ENCODE measurements at places on chromosomes 2 and 18.

DNA sequence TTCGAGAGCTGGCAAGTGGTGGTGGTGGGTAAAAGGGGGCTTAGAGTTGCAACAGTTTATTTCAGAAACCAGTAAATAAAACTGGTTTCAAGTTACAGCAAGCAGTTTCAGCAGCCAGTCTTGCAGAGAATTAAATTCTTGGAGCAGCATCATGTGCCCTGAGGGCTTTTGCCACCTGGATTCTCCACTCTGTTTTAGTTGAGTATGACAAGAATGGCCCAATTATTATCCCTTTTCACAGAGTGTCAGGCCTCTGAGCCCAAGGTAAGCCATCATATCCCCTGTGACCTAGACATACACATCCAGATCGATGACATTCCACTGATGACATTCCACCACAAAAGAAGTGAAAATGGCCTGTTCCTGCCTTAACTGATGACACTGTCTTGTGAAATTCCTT is 72.8 kb upstream of the FANCL start:
- no peak for DNase-seq

DNA sequence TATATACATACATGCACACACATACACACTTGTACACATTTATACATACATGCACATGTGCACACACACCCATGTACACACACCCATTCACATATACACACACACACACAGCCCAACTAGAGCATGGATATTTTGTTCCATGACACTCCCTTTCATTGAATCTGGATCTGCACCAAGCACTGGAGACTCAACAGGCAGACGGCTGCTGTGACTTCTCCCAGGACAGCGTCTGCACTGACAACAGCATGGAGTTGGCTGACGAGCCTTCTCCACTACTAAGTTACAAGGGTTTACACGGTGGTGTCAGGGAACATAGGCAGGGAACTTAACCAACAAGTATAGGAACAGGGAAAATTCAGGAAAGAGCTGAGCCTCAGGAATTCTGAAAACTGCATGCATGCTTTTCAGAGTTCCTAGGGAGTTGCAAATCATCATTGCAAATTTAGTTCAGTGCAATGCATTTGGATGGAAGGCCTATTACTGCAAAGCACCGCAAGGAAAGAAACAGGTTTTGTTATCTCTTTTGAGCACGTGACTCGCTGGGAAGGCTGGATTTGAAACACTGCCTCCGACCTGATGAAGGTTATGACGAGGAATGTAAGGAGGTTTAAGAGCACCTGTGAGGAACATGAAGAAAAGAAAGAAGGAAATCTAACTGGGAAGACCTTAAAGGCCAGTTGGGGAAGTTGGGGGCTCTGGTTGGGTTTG is 35.9 kb downstream of the TMEM18 start:
- DNase-seq: no peak

DNA sequence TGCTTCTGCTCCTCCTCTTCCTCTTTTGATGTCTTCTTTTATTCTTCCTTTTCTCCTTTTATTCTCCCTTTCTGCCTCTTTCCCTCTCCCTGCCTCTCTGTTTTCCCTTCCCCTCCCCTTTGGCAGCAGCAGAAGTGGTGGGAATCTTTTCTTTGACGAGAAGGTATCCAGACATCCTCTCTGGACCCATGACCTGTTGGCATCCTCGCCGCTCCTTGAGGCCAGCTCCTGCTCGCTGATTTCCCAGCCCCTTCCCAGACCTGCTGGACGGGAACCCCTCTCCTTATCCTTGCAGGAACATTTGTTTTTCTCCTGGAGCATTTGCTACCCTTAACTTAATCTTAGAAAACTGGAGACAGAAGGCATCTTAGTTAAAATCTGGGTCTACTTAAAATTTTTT is 130.5 kb downstream of the LPIN1 start:
- DNase-seq: no peak

DNA sequence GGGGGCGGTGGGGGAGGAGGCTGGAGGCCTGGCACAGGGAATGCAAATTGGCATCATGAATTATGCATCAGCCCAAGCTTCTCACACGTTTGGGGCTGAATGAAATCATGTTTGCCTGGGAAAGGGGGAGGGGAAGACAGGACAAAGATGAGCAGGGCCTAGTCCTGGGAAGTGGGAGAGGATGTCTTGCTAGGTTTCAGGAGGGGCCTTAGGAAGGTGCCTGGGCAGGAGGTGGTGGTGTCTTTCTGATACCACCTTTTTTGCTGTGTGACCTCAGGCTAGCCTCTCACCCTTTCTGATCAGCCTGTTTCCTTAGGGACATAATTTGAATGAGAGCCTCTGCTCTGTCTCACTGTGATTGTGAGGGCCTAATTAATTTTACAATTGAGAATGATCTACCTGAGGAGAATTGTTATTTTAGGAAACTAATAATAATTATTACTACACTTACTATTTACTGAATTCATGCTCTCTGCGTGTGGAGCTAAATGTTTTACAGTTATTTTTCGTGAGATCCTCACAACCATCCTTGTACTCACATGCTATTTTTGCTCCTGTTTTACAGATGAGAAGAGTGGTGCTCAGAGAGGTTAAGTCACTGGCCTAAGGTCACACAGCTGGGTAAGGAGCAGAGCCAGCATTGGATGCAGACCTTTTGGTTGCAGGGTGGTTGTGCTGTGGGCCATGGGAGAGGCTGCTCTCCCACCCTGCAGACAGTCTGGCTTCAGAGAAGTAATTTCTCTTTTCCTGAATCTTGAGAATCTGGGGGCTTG is 39.6 kb downstream of the INHBB start:
- no peak for DNase-seq

- no peak for DNase-seq
Observed at GRCh38 chr2:184532551-184532950, 65.8 kb upstream of the ZNF804A start.

DNA sequence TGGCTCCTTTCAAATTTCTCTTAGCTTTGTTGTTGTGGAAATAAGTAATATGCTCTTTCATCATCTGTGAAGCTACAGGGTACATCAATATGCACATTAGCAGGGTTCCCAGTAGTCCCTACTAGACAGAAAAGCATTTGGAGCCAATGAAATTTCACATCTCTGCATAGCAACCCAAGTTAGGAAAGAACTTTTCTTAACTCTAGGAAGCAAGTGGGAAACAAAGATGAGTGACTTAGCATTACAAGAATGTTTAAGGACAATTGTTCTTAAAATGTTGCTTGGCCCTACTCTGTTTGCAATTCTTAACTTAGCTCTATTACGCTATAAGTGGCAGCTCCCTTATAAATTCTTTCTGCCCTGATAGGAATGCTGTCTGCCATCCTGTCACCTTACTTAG is 39.6 kb downstream of the ZEB2 start:
- no peak for DNase-seq

GRCh38 chr2:177403838-177404237 is 11.3 kb downstream of the AGPS start:
- DNase-seq: no peak

DNA sequence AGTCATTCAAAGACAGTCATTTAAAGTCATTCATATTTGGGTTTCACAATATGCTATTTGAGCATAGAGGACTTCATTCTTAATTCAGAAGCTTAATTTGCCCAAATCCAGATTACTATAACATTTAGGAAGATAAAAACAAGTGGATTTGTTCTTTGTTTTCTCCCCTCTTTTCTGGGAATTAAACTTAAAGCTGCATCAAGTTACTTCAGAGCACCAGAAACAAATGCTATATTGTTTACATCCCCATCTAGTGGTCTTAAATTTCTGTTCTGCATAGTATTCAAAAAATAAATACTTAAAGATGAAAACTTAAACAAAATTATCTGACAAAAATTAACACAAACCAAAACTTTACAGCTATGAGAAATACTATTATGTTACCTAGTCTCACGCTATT is 34.7 kb upstream of the MARCHF7 start:
- DNase-seq: no peak

- DNase-seq: no peak
Observed at GRCh38 chr2:157411624-157412336, 32.1 kb downstream of the CYTIP start.

DNA sequence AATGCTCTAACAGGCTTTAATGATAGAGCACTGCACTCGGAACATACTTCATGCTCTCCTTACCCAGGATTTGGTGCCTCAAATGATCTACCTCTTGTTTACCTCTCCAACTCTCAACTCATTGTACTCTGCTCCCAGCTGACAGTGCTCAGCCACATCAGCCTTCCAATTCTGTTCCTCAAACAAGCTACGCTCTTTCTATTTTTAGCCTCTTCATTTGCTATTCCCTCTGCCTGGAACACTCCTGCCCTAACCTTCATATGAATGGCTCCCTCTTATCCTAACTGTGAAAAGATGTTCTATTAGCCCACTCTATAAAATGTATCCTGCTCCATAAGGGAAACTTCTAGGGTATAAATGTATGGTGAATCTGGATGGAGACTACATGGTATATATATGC is 42.5 kb downstream of the PIGN start:
- DNase-seq: no peak

DNA sequence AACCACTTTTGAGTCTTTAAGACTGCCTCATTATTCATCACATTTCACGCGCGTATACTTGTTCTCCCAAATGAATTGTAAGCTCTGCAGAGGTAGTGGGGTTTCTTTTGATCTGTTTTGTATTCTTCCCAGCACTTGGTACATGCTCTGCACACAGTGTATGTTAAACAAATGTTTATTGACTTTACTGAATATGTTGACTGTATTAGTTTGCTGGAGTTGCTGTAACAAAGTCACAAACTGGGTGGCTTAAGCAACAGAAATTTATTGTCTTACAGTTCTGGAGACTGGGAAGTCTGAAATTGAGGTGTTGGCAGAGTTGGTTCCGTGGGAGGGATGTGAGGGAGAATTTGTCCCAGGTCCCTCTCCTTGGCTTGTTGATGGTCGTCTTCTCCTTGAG is 65.1 kb downstream of the CDK15 start:
- DNase-seq: no peak

- DNase-seq: no peak
Observed at GRCh38 chr2:238872026-238872425, 24.1 kb downstream of the TWIST2 start.

GRCh38 chr2:187482796-187483195 is 34.7 kb upstream of the CALCRL start:
- DNase-seq: no peak

DNA sequence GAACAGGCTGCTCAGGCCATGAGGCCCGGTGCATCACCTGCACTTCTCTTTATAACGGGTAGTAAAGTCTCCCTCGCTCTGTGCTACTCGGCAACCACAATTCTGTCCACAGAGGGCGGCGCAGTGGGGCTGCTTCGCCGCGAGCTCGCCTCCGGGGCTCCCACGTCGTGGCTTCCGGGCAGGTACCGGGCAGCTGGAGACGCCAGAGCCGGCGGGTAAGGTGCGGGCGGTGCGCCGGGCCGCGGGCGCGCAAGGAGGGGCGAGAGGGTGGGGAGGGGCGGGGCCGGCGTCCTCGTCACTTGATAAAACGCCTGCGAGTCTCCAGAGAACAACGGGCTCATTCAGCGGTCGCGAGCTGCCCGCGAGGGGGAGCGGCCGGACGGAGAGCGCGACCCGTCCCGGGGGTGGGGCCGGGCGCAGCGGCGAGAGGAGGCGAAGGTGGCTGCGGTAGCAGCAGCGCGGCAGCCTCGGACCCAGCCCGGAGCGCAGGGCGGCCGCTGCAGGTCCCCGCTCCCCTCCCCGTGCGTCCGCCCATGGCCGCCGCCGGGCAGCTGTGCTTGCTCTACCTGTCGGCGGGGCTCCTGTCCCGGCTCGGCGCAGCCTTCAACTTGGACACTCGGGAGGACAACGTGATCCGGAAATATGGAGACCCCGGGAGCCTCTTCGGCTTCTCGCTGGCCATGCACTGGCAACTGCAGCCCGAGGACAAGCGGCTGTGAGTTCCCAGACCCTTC is at the start of gene ITGA6:
TSS of gene ITGA6 (plus strand) at position 331 of the 734 bp plus-strand sequence.
- peak; percentile 66 for DNase-seq

DNA sequence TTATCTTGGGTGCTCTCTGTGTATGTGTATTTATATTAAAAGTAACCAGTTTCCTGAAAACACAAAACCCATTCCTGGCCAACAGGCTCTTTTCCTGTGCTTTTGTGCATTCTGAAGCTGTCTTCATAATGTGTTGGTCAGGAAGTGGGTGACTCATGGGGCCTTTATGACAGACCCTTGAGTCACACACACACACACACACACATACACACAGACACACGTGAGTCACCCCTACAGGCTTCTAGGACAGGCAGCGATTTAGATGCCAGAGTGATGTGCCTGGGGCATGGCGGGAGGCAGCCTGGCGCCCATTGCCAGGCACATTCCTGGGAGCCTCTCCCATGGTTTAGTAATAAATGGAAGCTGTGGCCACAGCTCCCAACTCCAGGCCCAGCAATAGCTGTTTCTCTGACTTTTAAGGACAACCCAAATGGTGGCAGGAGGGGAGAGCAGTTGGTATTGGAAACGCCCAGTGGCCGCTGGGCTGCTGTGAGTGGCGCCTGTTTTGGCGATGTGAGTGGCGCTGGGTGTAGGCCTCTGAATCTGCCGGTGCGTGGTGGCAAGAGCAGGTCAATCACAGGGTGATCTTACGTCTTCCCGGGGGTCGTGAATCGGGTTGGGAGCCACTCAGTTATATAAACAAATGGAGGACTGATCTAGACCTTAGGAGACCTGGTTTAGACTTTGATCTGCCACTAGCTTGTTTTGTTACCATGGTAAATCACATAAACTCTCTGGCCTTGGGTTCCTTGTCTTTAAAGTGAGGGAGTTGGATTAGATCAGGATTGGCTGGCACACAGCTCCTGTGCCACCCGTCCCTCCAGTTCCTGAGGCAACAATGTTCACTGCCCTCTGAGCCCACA is 150.7 kb upstream of the DLX2 start:
- DNase-seq: peak; percentile 67

DNA sequence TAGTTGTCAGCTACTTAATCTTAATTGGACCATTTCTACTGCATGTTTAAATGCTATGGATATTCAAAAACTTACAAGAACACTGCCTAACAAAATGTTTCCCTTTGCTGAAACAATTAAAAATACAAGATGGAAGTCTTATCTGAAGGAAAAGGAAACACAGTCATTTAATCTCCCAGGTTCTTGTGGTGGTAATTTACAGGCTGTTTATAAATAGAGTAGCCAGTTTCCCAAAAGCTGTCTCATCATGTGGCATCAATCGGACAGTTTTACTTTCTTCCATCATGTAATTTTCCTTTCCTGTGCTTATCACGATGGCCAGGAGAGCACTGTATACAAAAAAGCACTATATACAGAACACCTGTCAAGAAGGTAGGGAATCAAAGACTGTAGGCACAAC is 368.1 kb downstream of the ZEB2 start:
- no peak for DNase-seq

- DNase-seq: no peak
Observed at GRCh38 chr2:72555943-72556342, 269.9 kb downstream of the EXOC6B start.
